ENCODE measurements at places on chromosomes 16 and 17. TPM values are rescaled to one million over a fixed set of nuclear protein-coding genes. Genes with fewer than 3 reads are reported as not detected.

The GLOD4 gene
- 32.7 TPM for total RNA-seq

GRCh38 chr16:17224350-17224749 is 246.4 kb downstream of the XYLT1 start:
- DNase-seq = no peak

DNA sequence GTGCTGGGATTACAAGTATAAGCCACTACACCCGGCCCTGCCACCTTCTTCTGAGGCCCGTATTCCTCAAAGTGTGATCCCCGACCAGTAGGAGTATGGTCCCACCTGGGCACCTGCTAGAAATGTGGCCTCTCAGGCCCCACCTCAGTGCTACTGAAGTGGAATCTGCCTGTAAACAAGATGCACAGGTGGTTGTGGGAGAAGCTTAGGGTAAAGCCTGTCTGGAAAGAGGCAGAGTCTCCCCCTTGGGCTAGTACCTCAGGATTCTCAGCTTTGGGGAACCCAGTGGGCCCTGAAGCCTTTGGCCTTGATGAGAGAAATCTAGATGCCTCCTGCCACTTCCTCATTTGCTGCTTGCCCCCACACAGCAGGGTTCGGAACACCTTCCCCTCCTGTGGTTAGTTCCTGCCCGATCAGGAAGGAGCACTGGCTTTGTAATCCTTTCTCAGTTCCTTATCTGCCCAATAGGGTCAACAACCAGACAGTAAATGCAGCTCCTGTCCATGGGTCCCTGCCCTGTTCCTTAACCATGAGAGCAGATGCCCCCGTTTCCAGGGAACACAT is 25.2 kb downstream of the TK2 start:
- DNase-seq = no peak

DNA sequence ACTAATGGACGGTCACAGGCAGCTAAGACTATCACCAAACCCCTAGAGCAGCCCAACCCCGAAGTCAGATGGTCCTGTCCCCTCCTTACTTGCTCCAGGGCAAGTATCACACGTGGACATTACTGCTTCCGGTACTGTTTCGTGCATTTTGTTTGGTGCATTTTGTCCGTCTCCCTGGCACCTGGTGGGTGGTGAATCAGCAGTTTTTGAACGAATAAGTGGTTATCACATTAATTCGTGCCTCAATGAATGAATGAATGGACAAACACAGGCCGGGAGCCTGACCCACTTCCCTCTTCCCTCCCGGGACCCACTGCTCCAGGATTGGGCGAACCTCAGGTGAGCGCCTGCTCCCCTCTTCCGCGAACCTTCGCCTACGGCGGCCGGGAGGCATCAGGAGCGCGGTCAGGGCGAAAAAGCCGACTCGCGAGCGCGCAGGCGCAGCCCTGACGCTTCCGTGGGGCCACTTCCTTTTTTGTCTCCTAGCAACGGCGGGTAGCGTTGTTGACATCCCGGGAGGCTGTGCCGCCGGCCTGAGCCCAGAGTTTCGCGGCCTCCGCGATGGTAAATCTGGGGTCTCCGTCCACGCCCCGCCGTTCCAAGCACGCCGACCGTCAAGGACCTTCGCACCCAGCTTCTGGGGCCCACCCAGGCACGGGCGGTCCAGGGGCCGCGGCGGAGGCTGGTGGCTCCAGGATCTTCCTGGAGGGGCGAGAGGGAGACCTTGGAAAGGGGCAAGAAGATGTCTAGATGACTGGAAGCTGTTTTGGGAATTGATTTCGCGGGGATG is at the start of gene DYNLRB2:
TSS of gene DYNLRB2 (plus strand) at position 478 of the 790 bp plus-strand sequence. CDS start at position 562, 84 bp downstream.
- DNase-seq = peak; percentile 95

DNA sequence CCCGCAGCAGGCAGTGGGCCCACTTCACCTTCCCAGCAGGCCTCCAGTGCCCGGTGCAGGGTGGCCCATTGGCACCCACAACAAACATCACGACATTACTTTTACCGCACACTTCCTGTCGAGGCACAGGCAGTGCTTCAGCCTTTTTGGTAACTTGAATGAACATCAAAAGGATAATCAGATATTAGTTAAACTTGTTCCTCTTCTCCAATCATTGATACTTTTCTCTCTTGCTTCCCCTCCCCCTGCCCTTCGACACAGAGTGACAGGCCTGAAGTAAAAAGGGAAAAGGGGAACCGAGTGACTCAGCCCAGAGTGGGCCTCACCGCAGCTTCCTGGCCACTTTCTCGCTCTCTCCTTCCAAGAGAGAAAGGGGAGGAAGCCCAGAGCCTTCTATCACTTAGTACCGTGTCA is 507.0 kb downstream of the MAF start:
- DNase-seq = peak; percentile 38

The SEZ6L2 gene
- total RNA-seq = 1.8 TPM

GRCh38 chr16:66300037-66300436 is 66.5 kb upstream of the CDH5 start:
- DNase-seq = no peak

The TEX19 gene
- not detected for total RNA-seq

- DNase-seq = no peak
Measured at GRCh38 chr16:56225017-56225742, 33.9 kb downstream of the GNAO1 start.

The CPPED1 gene
- 12.4 TPM for total RNA-seq

DNA sequence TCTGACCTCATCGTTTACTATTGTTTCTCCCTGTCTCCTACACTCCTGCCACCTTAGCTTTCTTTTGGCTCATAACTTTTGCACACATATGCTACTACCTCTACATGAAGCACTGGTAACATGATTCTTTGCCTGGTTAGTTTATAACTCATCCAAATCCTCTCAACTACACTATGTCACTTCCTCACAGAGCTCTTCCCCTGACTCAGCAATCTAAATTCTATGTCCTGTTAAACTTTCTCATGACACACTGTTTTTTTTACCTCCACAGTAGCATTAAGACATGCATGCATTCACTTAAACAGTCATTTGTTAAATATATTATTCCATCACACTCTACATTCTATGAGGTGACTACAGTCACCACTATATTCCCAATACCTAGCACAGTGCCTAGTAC is 19.7 kb downstream of the APPBP2 start:
- no peak for DNase-seq

The CCDC200 gene
- total RNA-seq = not detected

DNA sequence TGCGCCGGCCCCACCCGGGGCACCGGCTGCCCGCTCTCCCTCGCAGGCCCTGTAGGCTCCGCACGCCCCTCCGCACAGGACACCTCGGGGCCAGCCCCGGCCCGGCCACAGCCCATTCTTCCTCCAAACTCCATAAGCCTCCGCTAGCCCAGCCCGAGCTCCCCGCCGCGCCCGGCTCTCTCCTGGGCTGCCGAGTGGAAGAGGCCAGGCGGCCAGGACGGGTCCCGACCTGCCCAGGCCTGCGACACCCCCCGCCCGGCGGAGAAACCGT is 397 bp downstream of the NCOR1 start:
- DNase-seq = peak; percentile 47

GRCh38 chr16:72962347-72962746 is 85.6 kb downstream of the ZFHX3 start:
- no peak for DNase-seq

DNA sequence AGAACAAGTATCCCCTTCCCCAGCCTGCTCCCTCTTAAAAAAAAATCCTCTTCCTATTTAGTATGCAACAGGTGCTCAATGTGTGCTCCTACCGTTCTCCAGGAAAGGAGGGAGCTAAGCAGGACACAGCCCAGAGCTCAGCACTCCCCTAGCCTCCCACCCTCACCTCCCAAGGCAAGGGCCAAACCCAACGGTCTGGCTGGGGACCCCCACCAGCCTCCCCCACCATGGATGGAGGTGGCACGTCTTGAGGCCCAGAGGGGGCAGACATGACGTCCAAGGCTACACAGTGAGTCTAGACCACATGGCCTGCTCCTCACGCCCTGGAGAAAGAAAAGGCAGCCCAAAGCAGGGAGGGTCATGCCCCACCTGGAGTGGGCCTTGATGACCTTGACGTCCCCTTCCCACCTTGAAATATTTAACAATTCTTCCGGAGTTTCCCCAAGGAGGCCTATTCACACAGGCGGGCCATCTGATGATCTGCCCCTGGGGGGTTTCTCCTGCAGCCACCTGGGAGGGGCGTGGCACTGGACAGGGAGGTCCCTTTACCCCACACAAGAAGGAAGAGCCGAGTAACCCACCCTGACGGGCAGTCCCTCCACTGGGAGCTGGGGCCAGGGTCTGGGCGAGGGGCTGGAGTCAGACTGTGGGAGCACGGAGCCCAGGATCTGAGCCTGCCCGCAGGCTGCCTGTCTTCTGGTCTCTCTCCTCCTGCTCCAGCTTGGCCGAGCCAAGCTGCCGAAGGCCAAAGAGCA is 89.4 kb upstream of the CBX4 start:
- DNase-seq = no peak

DNA sequence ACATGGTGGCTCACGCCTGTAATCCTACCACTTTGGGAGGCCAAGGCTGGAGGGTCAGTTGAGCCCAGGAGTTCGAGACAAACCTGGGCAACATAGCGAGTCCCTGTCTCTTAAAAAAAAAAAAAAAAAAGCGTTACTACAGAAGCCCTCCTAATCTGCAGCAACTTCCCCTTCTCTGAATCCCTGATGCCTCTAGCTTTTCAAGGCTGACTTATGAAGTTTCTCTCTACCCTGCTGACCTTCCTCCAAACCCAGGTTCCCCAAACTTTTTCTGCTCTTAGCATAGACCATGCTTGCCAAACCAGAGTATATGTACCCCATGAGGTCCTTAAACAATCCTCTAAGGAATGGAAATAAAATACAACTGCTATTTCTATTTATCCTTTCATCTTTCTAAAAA is 16.4 kb downstream of the LYRM1 start:
- no peak for DNase-seq

DNA sequence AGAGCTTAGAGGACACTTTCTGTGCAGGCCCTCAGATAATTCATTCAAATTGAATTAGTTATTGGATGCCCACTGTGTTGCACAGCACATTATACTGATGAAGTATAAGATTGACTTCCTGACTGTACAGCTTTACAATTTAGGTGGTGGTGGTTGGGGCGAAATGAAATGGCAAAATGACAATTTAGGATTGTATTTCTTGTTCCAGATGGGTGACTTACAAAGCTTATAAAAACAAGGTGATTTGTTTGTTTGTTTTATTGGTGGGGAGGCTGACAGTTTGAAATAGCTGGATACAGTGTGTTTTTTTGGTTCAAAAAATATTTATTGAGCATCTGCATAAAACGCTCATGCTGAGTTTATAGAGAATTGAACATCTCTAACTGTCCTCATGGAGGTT is 1.6 kb downstream of the MAP2K4 start:
- no peak for DNase-seq

DNA sequence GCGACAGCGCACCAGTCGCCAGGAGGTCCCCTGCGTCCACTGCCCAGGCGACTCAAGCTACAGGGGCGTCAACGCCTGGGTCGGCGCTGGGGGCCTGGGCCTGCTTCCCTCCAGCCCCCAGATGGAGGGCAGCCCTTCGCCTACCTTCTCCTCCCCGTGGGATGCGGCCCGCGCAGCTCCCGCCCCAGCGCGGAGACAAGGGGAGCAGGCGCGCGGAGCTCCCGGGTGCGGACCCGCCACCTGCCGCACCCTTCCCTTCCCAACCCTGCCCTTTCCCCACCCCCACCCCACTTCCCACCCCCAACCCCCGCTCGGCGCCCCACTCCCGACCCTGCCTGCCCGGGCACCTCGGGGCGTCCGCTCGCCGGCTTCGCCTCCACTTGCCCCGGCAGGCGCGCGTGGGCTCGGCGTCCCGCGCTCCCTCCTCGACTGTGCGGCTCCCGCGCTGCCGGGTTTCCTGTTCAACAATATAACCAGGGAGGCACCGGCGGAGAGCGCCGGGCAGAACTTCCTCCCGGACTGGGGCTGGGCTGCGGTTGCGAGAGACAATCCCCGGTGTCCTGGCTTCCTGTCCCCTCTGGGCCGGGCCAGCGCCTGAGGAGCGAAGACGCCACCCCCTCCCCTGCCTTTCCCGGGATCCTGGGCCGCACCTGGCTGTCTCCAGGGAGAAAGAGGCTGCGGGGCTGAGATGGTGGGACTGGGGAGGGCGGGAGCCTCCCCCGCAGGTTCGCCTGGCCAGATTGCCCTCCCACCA is at the start of gene ARHGAP27:
TSS of gene ARHGAP27 (minus strand) at position 466 of the 754 bp plus-strand sequence. CDS start 2,591 bp downstream, outside the sequence.
- peak; percentile 78 for DNase-seq

GRCh38 chr17:13884347-13884746 is 185.0 kb upstream of the COX10 start:
- DNase-seq = no peak

DNA sequence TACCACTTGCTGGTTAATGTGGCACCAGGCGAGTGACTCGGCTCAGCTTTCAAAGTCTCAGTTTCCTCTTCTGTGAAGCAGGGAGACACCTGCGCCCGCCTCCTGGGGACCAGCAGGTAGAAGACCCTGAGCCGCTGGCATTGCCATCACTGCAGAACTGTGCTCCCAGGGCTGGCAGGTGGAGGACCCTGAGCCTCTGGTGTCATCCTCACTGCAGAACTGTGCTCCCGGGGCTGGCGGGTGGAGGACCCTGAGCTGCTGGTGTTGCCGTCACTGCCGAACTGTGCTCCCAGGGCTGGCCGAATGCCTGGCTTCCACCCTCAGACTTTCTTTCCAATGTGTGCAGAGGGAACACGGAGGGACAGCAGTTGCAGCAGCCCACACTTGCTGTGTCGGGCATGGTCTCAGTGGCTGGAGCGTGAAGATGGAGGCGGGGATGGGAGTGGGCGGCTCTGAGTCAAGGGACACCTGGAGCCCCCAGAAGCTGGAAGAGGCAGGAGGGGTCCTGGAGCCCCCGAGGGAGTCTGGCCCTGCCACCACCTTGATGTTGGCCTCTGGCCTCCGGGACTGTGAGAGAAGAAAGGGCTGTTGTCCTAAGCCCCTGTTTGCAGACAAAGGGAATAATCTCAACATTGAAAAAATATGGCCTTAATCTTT is 75.8 kb upstream of the METTL9 start:
- peak; percentile 30 for DNase-seq

- no peak for DNase-seq
Measured at GRCh38 chr17:82720204-82720603, 3.7 kb downstream of the FN3KRP start.

DNA sequence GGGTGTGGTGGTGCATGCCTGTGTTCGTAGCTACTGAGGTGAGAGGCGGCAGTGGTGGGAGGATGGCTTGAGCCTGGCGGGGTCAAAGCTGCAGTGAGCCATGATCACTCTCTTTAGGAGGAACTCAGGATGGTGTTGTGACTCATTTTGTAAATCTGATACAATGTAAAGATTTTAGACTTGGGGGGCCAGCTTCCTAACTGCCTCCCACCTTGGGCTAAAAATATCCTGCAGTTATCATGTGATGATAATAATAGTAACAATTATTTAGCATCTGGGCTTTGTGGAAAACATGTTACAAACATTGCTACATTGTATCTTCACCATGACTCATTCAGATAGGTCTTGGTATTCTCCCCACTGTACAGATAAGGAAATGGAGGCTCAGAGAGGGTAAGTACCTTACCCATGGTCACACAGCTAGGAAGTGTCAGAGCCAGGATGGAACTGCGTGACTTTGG is 7.4 kb downstream of the CTNS start:
- no peak for DNase-seq

All from left cardiac atrium (tissue), 4 donors.